Activated naive CD4-positive, alpha-beta T cell treated with Interleukin-2 at 50 U/mL for 16 hours (primary cell): ENCODE measurements at places on chromosomes 2 and 18.

DNA sequence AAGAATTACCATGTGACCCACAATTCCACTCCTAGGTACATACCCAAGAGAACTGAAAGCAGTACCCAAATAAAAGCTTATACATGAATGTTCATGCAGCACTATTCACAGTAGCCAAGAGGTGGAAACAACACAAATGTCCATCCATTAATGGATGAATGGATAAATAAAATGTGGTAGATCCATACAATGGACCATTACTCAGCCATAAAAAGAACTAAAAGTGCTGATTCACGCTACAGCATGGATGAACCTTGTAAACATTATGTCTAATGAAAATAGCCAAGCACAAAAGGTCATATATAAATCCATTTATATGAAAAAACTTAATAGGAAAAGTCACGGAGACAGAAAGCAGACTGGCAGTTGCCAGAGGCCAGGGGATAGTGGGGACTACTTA, 23.6 kb upstream of the ZFP36L2 start:
- DNase-seq, result no peak

GRCh38 chr2:160326786-160327185, 126.7 kb upstream of the ITGB6 start:
- no peak for DNase-seq

GRCh38 chr2:213545481-213545880, 261.2 kb downstream of the SPAG16 start:
- no peak for DNase-seq

GRCh38 chr2:190759749-190760213, 110.9 kb downstream of the NAB1 start:
- no peak for DNase-seq

GRCh38 chr2:237227592-237228280, 142.0 kb downstream of the COPS8 start:
- no peak for DNase-seq

DNA sequence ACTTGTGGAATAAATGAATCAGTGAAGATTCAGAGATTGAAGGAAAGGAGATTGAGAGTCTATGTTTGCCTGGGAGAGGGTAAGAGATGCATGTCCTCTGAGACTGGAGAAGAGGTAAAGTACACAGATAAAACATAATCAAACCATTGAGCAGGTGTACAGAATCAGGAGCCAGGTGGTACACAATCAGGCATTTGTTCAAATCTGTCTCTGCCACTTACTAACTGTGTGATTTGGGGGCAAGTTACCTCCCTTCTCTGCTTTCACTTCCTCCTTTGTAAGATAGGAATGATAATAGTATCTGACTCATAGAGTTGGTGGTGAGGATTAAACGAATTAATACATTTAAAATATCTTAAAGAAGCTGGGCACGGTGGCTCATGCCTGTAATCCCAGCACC, 94.0 kb downstream of the CDK15 start:
- DNase-seq, result no peak

DNA sequence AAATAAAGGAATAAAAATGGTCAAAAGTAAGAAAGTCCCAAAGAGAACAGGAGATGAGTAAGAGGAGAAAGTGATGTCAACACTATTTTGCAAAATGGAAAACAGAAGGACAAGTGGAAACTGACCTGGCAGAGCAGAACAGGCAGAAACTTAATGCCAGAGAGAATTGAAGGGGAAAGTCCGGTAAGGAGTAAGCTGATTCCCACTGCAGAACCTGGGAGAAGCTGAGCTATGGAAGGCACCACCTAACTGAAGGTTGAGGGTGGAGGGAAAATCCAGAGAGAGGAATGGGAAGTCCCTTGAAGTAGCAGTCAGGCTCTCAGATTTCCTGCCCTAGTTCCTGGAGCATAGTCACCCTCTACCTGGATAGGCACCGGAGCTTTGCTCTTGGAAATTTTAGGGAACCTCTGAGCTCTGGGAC, 59.8 kb downstream of the MOGAT1 start:
- DNase-seq, result no peak

DNA sequence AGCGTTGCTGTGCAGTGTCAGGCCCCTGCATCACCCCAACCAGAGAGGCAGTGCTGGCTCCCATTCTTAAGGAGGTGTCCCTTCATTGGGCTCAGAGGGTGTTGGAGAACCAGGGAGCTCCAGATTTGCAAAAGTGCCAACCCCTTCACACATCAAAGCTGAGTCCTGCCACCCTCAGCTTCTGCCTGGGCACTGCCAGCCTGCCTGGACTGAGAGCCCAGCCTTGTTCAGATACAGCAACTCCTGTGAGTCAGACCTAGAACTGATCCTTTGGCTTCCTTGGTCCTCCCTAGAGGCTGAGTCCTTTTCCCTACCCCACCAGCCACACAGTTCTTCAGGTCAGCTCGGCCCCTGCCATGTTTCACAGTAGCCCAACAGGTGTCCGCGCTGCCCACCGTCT, 424.9 kb upstream of the MYT1L start:
- no peak for DNase-seq

- no peak for DNase-seq
Observed at GRCh38 chr2:28356095-28356911, 36.4 kb upstream of the FOSL2 start.

GRCh38 chr2:175353275-175353674, 171.8 kb upstream of the ATP5MC3 start:
- DNase-seq, result no peak

GRCh38 chr2:197079832-197080555, 153.5 kb upstream of the PGAP1 start:
- no peak for DNase-seq

DNA sequence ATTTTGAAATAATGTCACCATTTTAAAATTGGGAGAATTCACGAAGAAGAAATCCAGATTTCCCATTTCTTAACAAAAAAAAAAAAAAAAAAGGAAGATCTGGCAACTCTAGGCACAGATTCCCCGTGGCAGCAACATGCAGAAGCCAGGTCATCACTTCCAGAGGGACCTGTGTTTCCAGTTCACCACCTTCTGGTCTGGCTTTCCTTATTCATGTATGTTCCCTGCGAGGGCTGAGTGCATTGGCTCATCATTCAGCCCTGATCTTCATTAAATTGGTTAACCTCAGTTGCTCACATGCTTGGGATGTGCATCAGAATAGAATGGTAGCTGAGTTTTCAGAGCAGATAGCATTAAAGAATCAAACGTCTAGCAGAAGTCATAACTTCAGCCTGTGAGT, 25.0 kb upstream of the MAP3K20 start:
- DNase-seq, result no peak

DNA sequence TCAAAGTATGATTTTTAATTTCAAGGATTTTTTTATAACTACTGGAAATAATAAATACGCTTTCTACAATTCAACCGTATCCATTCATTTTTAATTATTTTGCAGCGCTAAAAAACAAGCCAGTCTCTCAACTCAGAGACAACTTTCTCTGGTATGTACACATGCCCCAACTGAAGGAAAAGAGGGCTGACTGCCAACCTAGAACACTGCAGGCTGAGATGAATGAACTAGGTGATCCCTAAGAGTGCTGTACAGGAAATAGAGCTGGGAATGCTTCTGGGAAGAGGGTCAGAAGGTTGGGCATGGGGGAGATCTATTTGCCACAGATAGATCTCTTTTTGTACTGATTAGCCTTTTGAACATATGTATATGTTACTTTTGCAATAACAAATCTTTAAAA, 460.1 kb downstream of the NR4A2 start:
- no peak for DNase-seq

- DNase-seq, result no peak
Observed at GRCh38 chr2:114170070-114170469, 272.4 kb upstream of the DPP10 start.

DNA sequence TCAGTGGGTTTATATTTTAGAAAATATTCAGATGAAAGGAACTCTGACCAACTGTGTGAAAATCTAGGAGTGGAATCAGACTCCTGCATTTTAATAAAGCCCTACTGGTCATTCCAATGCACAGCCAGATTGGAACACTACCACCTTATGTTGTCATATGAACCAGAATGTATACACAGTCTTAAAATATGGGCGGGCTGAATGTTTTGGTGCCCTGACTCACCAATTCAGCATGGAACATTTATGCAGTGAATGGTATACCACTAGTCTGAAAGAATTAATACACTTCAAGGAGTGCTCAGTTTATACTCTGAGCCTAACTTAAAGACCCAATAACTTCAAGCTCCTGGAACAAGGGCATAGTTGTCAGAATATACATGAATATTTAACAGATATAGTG, 280.9 kb upstream of the TCF4 start:
- no peak for DNase-seq

DNA sequence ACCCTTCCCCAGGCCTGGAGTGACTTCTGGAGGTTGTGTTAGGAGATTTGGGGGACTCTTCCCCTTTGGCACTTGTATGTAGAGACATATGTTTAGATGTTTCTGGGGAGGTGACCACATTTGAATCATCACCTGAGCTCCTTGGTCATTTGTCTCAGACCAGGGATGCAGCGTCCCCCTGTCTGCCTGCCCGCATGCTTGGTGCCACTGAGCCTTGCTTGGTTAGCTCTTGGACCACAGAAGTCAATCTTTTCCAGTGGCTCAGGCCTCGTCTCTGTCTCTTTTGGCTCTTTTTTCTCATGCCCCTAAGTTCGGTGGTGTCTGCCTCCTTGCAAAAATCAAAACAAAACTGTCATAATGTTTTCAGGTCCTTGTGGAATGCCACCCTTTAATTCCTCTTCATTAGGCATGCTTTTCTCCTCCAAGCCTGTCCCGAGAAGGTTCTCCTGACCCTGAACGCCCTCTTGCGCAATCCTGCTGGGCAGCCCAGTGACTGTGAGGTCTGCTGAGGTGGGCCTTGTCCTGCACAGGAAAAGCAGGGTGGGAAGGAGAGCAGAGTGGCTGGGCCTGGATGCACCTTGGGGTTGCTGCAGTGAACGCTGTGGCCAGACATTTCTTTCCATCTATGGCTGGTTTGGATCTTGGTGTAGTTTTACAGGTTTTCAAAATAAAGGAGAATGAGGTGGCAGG, 24.9 kb downstream of the GLI2 start:
- DNase-seq, result no peak

DNA sequence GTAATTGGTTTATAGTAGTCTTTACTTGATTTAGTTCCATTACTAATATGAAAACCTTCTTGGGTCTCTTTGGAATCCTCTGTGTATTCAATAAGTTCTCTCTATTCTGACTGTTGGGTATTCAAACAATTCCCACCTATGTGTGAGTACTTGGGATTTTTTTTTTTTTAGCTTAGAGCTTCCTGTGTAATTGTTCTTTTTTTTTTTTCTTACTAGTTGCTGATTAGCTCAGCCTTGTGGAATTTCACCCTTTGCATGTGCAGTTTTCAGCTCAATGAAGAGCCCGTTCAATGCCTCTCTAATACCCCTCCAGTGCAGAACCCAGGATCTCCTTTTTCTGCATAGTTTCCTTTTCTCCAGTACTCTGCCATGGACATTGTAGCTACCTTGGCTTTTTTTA, 339.1 kb upstream of the GALNT5 start:
- DNase-seq, result no peak

DNA sequence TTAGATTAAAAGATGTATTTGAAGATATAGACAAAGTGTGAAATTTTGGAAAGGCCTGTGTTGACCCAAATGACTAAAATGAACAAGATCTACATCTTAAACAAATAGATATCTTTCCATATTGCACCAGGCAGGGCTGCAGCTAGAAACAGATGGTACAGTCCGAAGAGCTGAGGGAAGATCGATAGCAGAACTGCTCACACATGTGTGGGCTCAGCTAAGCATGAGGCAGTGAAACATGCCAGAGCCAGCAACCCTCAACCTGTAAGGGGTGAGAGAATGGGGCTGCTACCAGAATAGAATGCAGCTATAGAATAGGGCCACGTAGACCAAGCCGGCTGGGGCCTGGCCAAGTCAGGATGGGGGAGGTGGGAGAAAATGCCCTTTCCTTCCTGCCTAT, 87.8 kb downstream of the SLC5A7 start:
- no peak for DNase-seq

- no peak for DNase-seq
Observed at GRCh38 chr2:146666340-146666739, 1178.5 kb upstream of the ACVR2A start.

DNA sequence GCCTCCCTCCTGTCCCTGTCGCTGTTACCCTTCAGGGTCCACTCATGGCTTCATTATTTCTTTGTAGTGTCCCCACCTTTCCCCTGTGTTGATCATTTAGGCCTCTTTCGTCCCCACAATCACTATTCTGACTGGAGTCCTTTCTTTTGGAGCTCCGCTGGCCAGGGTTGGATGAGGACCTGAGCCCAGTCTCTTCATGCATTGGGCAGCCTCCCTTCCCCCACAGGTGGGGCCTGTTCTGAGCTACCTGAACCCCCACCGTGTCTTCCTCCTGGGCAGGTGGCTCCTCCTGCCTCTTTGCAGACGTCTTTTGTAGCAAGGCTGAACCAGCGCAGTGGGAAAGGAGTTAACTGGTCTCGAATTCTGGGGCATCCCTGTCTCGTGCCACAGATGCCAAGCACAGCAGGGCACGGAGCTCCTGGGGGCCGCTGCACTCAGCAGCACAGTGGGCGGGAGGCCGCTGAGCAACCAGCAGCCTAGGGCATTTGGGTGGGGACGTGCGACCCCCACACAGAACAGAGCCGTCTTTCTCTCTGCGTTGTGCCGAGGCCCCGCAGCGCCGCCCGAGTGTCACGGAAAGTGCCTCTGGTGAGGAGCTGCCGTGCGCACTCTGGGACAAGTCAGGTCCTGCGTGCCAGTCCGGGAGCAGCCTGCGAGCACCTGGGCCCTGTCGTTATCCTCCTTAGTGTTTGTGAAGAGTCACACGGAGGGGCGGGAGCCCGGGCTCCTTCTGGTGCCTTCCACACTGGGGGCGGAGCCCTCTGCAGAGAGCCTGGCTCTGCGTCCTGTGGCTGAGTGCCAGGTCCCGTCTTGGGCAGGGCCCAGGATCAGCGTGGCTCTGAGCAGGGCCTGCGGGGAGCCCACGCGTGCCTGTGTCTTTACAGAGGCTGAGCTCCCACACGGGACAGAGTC, 130.1 kb downstream of the NFATC1 start:
- no peak for DNase-seq

- no peak for DNase-seq
Observed at GRCh38 chr2:140440815-140441214, 1660.6 kb upstream of the NXPH2 start.
